GM23338 (cell line): ENCODE measurements at places on chromosomes 11 and 22. TPM values are rescaled to one million over a fixed set of nuclear protein-coding genes. Genes with fewer than 3 reads are reported as not detected.

E2F8 gene
- 8.3 and 8.6 TPM in 2 replicates for polyA plus RNA-seq

FBLN1 gene
- polyA plus RNA-seq, result 88.4 and 90.1 TPM in 2 replicates

PNPLA3 gene
- 16.2 and 17.7 TPM in 2 replicates for polyA plus RNA-seq

NLRX1 gene
- polyA plus RNA-seq, result 2.8 and 3.4 TPM in 2 replicates

C22orf42 gene
- polyA plus RNA-seq, result 0.49 and 1.2 TPM in 2 replicates

SGSM1 gene
- 3.0 and 5.4 TPM in 2 replicates for polyA plus RNA-seq

GTSE1 gene
- polyA plus RNA-seq, result 28.6 TPM in 2 replicates

SLC22A8 gene
- not detected in 2 replicates for polyA plus RNA-seq

SEC14L3 gene
- not detected in 2 replicates for polyA plus RNA-seq

C11orf86 gene
- 0.73 and 0.74 TPM in 2 replicates for polyA plus RNA-seq

CST6 gene
- 8.3 and 9.9 TPM in 2 replicates for polyA plus RNA-seq

TMEM135 gene
- polyA plus RNA-seq, result 19.2 and 23.4 TPM in 2 replicates

ASPHD2 gene
- 6.0 and 8.3 TPM in 2 replicates for polyA plus RNA-seq

PPFIBP2 gene
- 6.4 and 7.1 TPM in 2 replicates for polyA plus RNA-seq

TNKS1BP1 gene
- 64.2 and 72.9 TPM in 2 replicates for polyA plus RNA-seq

GAL gene
- 691 and 693 TPM in 2 replicates for polyA plus RNA-seq

FGF4 gene
- 4.1 and 4.8 TPM in 2 replicates for polyA plus RNA-seq

RAG1 gene
- 0.26 and 0.89 TPM in 2 replicates for polyA plus RNA-seq

ASCL2 gene
- 0.57 and 0.73 TPM in 2 replicates for polyA plus RNA-seq

FADS2 gene
- polyA plus RNA-seq, result 124 and 126 TPM in 2 replicates

ME3 gene
- polyA plus RNA-seq, result 1.0 and 1.3 TPM in 2 replicates

ART1 gene
- polyA plus RNA-seq, result not detected in 2 replicates

P4HA3 gene
- polyA plus RNA-seq, result 0.08 TPM in 1 of 2 replicates, not detected in the other

EIF1AD gene
- 16.1 and 18.6 TPM in 2 replicates for polyA plus RNA-seq

PKDREJ gene
- 0.03 TPM in 1 of 2 replicates, not detected in the other for polyA plus RNA-seq

C11orf16 gene
- 0.31 TPM in 1 of 2 replicates, not detected in the other for polyA plus RNA-seq

TRPC6 gene
- 0.05 and 0.21 TPM in 2 replicates for polyA plus RNA-seq

STK33 gene
- polyA plus RNA-seq, result 12.9 and 18.2 TPM in 2 replicates

TRMT2A gene
- 41.3 and 42.9 TPM in 2 replicates for polyA plus RNA-seq

AGBL2 gene
- 2.1 and 5.1 TPM in 2 replicates for polyA plus RNA-seq

DEFB131B gene
- polyA plus RNA-seq, result not detected in 2 replicates

TMEM184B gene
- polyA plus RNA-seq, result 40.7 and 42.2 TPM in 2 replicates

APOL4 gene
- polyA plus RNA-seq, result not detected in 2 replicates

CECR2 gene
- 18.4 and 24.2 TPM in 2 replicates for polyA plus RNA-seq
